NCI-H524 treated with DMSO at 0.1 percent for 48 hours (cell line): ENCODE measurements at places on chromosomes 1 and 21.

DNA sequence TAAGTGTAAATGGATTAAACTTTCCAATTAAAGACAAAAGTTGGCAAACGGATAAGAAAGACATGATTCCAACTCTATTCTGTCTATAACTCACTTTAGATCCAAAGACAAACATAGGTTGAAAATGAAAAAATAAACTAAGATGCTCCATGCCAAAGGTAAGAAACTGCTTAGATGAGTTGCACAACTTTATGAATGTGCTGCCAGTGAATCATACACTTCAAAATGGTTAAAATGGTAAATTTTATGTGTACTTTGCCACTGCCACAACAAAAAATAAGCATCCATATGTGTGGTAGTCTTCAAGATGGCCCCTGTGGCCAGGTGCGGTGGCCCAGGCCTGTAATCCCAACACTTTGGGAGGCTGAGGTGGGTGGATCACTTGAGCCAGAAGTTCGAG, 45.0 kb downstream of the NSL1 start:
- no peak for DNase-seq

- DNase-seq, result no peak
Observed at GRCh38 chr1:157274698-157275534, 136.7 kb upstream of the ETV3 start.

DNA sequence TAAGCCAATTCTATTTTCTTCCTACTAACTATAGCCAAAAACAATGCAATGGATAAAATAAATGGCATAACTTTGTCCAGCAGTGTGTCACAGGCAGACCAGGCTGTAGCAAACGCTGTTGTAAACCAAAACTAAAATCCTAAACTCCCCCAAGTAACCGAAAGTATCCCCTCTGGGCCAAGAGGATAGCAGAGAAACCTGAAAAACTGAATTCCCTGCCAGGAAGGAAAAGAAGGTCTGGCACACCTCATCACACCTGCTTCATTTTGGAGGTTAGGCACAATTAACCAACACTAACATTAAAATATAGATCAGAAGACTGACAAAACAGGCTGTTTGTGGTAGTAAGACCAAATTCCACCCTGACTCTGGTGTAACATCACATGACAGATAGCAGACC, 356.8 kb upstream of the C1orf87 start:
- DNase-seq, result no peak

- no peak for DNase-seq
Observed at GRCh38 chr1:181135437-181135731, 46.9 kb downstream of the IER5 start.

- no peak for DNase-seq
Observed at GRCh38 chr21:29504751-29505321, 206.1 kb downstream of the BACH1 start.

- DNase-seq, result no peak
Observed at GRCh38 chr1:55480029-55480795, 265.0 kb upstream of the USP24 start.

DNA sequence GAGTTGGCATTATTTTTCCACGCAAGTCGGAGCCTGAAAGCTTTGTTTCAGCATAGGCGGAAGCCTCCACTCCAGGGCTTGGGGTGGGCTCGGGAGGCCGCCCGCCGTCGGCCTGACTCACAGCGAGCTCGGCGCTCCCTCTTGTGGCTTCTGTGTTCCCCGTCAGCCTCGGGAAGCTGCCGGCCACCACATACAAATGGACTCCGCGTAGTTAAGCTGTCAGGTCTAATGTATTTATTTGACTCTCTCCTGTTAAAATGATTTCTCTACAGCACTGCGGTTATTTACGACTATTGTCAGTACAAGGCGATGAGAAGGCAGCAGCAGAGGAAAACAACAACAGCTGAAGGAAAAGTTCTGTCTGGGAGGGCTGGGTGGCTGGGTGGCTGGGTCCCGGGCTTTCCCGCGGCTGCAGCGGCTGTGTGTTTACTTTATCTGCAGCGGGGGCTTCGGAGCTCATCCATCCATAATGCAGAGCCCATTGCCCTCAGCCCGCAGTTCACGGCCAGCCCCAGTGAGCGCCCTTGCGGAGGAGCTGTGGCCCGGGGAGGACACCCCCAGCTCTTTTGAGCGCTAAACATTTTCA, 375.7 kb upstream of the CAMK1G start:
- DNase-seq, result peak; percentile 7

DNA sequence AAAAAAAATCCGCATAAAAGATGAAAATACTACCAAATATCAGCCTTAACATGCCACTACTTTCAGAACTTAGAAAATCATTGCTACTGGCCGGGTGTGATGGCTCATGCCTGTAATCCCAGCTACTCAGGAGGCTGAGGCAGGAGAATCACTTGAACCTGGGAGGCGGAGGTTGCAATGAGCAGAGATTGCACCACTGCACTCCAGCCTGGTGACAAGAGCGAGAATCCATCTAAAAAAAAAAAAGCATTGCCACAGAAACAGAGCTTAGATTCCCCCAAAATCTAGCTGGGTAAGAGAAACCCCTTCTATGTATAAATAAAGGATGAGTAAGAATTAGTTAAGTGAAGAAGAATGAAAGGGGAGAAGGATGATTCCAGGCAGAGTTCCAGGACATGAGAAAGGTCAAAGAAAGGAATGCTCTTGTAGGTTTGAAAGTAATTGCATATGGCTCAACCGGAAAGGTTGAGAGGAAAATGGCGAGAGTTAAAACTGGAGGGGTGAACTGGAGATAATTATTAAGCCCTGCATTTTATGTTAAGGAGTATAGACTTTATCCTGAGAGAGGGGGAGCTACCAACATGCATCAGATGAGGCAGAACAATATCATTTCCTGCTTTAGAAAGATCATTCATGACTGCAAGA, 19.7 kb upstream of the NRDC start:
- DNase-seq, result no peak

GRCh38 chr1:23692308-23692871, 784 bp downstream of the RPL11 start:
- DNase-seq, result no peak

DNA sequence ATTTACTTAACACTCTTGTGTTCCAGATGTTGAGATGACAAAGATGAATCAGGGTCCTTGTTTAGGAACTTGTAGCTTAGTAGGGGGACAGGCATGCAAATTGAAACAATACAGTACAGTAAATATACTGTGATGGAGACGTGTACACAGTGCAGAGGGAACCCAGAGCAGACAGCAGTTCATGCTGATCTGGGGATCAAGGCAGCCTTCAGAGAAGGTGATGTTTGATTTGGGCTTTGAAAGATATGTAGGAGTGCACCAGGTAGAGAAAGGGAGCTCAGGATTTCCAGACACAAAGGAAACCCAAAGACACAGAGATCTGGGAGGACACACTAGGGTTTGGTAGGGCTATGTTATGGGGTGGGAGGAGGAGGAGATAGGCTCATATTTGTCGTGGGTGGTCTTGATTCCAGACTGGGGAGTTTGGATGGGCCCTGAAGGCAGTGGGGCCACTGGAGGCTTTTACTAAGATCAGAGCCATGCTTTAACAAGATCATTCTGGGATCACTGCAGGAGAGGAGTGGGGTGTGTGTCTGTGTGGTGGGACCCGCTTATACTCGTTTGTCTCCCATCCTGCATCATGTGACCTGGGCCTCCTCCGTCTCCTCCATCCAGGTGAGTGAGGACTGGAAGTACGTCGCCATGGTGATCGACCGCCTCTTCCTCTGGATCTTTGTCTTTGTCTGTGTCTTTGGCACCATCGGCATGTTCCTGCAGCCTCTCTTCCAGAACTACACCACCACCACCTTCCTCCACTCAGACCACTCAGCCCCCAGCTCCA, 7.8 kb downstream of the CHRNB2 start:
- DNase-seq, result no peak

DNA sequence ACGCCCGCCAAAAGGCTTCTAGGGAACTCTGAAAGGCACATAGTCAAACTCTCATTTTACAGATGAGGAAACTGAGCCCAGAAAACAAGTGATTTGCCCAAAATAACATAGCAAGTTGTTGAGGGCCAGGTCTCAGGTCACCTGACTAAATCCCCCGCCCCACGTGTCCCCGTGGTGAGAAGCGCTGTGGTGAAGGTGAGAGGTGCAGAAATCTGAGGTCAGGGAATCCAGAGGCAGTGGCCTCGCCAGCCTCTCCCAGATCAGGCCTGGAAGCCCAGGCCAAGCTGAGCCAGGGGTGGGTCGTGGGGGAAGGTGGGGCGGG, 5.1 kb downstream of the HDGF start:
- no peak for DNase-seq

GRCh38 chr1:181345146-181345545, 138.2 kb upstream of the CACNA1E start:
- DNase-seq, result no peak

- peak; percentile 58 for DNase-seq
Observed at GRCh38 chr21:38140207-38140903, 116.4 kb upstream of the KCNJ15 start.

DNA sequence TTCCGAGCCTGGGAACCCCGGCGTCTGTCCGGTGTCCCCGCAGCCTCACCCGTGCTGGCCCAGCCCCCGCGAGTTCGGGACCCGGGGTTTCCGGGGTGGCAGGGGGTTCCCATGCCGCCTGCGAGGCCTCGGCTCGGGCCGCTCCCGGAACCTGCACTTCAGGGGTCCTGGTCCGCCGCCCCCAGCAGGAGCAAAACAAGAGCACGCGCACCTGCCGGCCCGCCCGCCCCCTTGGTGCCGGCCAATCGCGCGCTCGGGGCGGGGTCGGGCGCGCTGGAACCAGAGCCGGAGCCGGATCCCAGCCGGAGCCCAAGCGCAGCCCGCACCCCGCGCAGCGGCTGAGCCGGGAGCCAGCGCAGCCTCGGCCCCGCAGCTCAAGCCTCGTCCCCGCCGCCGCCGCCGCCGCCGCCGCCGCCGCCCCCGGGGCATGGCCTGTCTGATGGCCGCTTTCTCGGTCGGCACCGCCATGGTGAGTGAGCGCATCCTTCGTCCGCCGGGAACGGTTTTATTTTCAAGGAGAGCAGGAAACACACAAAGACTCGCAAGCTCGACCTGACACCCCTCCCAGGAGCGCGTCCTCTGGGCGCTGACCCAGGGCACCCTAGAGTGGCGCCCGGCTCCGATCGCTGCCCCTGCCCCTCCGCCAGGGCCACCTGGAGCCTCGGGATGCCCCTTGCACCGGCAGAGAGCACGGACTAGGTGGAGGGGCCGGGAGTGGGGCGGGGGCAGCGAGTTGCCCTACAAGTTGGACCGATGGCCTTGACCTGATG, at the start of gene ABCG1:
Gene ABCG1, plus strand, starts transcription at position 305 of the 770 bp plus-strand sequence. Its CDS starts 123 bp downstream, at position 428.
- DNase-seq, result no peak

- no peak for DNase-seq
Observed at GRCh38 chr1:150973836-150974579, 627 bp downstream of the CERS2 start.

- DNase-seq, result no peak
Observed at GRCh38 chr1:235902677-235903542, 36.2 kb upstream of the LYST start.

DNA sequence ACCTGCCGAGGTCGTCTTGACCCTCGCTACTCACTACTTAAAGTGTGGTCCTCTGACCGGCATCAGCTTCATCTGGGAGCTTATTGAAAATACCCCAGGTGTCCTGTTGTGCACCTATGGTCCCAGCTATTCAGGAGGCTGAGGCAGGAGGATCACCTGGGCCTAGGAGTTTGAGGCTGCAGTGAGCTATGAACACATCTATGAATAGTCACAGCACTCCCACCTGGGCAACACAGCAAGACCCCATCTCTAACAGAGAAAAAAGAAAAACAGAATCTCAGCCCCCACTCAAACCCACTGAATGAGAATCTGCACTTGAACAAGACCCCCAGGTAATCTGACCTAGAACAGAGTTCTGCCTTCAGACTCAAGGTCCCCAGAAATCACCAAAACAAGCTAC, 8.7 kb upstream of the OLIG1 start:
- DNase-seq, result no peak

DNA sequence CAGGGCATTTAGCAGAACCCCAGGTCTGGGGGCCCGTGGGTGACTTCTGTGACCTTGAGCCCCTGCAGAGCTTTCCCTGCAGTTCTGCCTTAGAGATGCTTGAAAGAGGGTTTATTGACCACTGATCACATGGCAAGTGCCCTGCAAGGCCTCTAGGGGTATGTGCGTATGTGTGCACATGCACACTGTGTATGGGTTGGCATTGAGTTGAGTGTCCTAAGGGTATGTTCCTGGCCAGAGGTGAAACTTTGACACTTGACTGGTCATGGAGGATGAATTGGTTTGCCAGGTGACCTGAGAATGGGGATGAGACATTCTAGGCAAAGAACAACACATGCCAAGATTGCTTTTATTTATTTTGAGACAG, 17.1 kb downstream of the NUDC start:
- DNase-seq, result no peak

GRCh38 chr1:168824418-168825065, 95.5 kb upstream of the DPT start:
- no peak for DNase-seq

DNA sequence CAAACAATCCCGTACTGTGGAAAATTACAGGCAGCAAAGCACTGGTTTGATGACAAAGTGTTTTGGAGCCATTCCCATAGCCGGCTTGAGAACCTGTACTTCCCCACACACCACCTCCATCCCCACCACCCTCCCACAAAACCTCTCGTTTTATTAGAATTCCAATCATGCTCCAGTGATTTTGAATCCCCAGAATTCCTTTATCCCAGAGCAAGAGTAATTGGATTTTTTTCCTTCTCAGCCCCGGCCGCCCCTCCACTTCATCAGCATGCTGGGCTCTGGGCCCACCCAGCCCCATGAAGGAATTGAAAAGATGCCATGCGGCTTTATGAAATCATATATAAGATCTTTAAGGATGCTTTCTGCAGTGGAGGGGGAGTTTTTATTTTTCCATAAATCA, 136.6 kb downstream of the OMA1 start:
- no peak for DNase-seq

GRCh38 chr1:24244519-24245268, 57.6 kb upstream of the IFNLR1 start:
- no peak for DNase-seq

GRCh38 chr1:42221952-42222606, 57.5 kb upstream of the GUCA2A start:
- DNase-seq, result no peak

GRCh38 chr21:34877485-34878128, 171.5 kb downstream of the RUNX1 start:
- no peak for DNase-seq

- no peak for DNase-seq
Observed at GRCh38 chr1:161723459-161724141, 2.3 kb downstream of the FCRLB start.

DNA sequence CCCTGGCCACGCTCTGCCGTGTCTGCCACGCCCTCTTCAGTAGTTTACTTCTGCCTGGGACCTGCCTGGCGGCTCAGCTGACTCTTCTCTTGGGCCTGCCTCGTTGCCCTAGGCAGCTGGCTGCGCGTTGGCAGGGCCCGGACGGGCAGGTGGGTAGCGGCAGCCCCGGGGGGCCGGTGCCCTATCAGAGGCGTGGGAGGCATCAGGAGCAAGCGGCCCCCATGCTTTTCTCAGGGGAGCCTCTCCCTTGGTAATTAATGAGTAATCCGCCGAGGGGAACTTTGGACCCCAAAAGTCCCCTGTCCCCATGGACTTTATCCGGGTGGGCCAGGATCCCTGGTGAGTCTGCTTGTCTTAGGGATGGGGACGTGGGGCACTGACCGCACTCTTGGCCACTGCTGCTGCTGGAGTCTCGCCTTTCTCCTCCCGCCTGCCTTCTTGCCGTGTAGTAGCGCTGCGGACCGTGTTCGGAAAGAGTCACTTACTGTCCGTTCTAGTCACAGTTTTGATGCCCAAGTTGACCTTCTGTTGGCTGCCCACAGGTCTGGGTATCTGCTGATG, 22.7 kb downstream of the SKI start:
- no peak for DNase-seq

GRCh38 chr1:208088319-208088718, 155.9 kb downstream of the PLXNA2 start:
- DNase-seq, result peak; percentile 45

- no peak for DNase-seq
Observed at GRCh38 chr1:65148548-65149350, 746 bp downstream of the AK4 start.

GRCh38 chr1:215416497-215416896, 150.6 kb upstream of the KCTD3 start:
- DNase-seq, result no peak
